Activated T-helper 2 cell treated with anti-CD3 and anti-CD28 coated beads, Interferon-gamma antibody, Interleukin-2, Interleukin-4, amounts not matched to agents 10 μg/mL and 5 μg/mL and 100 μg/mL, durations not matched to agents 14 hours and 24 hours and 36 hours (primary cell): ENCODE measurements at places on chromosomes 7 and 10.

- DNase-seq: no peak
These were observed at the start of gene PPP1R9A for GRCh38 chr7:94907026-94907810. Gene PPP1R9A (plus strand): TSS chr7:94907594. CDS start chr7:94910114, 2,520 bp downstream.

DNA sequence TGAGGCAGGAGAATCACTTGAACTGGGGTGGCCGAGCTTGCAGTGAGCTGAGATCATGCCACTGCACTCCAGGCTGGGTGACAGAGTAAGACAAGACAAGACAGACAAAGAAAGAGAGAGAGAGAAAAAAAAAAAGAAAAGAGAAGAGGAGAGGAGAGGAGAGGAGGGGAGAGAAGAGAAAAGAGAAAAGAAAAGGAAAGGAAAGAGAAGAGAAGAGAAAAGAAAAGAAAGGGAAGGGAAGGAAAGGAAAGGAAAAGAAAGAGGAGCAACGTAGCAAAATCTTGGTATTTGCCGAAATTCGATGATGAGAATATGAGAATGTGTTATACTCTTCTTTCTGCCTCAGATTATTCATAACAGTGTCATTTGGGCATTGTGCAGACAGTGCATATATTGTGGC, 101.2 kb upstream of the PFKP start:
- no peak for DNase-seq

DNA sequence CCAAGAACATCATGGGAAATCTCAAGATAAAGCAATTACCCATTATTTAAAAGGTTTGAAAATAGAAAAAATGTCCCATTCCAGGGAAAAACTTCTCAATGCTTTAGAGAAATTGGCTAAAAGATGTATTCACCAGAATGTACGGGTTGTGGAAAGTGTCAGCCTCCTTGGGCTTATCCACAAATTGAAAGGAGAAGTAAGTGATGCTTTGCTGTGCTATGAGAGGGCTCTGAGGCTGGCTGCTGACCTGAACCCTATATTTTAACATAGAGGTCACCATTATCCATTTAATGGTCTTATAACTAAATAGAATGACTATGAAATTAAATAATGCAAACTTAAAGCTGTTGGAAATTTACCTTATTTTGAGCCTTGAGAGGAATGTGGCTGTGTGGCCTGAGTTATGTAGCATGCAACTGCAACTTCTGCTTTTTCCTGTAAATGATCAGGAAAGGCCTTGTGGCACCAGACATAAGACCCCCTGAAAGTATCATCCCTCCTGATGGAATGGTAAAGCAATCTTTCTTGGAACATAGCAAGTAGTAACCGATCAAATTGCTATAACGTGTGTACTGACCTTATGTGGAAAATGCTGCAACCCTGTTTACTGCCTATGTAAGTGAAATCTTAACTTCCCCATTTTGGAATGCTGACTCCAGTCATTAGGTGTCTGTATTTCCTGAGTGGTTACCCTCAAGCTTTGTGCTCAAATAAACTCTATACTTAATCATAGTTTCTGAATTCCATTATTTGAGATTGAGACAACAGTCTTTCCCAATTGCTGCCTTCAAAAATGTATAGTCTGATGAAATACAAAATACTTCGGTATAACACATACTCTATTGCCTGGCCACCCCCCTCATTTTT, 6.9 kb downstream of the IFIT1B start:
- DNase-seq: no peak

GRCh38 chr7:111958431-111958830, 247.8 kb downstream of the DOCK4 start:
- DNase-seq: no peak
